ENCODE measurements at places on chromosomes 4 and X.

DNA sequence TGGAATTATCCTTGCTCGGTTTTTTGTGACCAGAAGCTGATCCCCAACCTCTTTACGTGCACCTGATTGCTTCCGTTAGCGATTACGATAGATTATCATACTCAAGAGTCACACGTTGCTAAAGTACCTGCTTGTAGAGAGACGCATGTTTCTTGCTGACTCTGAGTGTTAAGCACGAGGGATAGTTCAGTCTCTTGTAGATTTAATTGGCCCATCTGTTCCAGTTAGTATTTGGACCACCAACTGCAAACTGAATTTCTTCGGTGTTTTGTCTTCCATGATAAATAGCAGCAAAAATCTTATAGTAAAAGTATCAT, 516 bp upstream of the COX18 start:
- no peak for DNase-seq

DNA sequence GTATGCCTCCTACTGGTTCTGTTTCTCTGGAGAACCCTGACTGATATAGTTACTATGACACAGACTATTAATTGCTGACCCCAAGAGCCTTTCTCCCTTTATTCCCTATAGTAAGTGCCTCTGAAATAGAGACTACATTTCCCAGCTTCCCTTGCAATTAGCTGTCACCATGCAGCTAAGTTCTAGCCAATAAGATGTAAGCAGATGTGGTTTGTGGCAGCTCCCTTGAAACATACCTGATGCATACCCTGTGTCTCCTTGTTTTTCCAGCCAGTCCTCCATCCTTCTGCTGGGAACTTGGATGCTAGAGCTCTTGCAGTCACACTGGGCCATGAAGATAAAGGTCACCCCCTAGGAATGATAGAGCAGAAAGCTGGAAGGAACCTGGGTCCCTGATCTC, 9.7 kb upstream of the TMEM165 start:
- no peak for DNase-seq

GRCh38 chrX:526295-527224, 104.0 kb upstream of the SHOX start:
- no peak for DNase-seq

DNA sequence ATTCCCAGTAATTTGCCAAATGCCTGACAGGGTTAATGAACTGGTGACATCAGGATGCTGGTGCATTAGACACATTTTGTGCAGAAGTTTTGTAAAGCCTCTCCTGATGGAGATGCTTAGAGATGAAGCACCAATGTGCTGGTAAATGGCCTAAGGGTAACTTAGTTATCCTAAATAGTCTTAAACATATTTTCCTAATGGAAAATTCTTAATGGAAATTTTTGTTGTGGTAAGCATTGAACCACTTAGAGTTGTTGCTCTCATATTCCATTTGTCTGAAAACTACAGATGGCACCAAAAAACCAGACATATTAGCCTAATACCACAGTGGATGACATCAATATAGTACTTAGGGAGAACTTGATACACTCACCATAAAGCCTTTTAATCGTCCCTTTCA, 154.5 kb upstream of the ANK2 start:
- no peak for DNase-seq

- DNase-seq = no peak
These were observed 19.3 kb upstream of the RASL11B start for GRCh38 chr4:52842792-52843191.

DNA sequence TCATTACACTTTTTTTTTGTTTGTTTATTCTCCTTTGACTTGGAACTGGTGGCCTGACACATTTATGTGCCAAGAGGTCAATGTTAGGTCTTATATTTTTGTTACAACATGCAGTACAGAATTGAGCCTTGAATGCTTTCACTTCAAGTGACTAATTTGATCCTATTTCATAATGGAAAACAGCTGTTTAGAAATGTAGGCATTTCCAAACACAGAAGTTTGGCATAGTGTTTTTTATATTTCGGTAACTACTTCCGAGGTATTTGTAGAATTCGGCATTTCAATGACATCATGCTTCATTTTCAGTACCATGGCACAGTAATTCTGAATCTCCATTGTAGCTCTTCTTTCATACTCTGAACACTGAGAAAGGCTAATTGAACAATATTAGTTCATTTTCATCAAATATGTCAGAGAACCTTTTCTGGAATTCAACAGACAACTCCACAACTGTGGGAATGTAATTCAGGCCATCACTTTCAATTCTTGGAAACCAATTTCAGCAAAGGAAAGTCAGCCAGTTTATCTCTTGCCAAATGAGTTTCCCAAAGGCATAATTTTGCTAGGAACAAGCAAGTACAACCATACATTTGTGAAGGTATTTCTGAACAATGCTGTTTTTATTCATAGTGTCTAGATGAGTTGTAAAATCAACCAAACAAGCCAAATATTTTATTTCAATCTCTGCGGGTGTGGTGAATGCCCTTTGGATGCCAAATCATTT, 11.4 kb downstream of the FAM120C start:
- DNase-seq = no peak

- no peak for DNase-seq
These were observed 222.4 kb downstream of the SLIT2 start for GRCh38 chr4:20474119-20474518.

DNA sequence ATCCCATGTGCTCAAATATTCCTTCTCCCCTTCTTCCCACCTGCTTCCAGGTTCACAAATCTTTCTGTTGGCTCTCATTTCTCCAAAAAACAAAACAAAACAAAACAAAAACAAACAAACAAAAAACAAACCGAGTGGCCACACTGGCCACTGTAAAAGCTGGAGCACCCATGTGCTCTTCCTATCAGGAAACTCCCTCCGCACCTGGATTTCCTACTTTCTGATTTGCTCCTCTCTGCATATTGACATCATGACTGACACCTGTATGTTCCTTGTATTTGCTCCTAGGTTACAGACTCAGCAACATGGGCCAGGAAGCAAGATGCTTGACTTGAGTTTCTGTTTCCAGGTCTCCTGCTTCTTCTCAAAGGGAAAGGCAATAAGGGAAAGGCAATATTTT, 258.8 kb downstream of the GPC3 start:
- no peak for DNase-seq

- no peak for DNase-seq
These were observed 129.8 kb downstream of the PPP3CA start for GRCh38 chr4:101217353-101218031.

- DNase-seq = no peak
These were observed 182.1 kb upstream of the CLNK start for GRCh38 chr4:10866666-10867065.

- DNase-seq = no peak
These were observed 75.1 kb upstream of the HTR2C start for GRCh38 chrX:114508756-114509155.

DNA sequence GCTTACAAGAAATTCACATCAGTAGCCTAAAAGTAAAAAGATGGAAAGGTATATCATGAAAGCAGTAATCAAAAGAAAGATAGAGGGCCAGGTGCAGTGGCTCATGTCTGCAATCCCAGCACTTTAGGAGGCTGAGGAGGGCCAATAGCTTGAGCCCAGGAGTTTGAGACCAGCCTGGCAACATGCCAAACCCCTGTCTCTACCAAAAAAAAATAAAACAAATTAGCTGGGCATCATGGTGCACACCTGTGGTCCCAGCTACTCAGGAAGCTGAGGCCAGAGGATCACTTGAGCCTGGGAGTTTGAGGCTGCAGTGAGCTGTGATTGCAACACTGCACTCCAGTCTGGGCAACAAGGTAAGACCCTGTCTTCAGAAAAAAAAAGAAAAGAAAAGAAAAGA, 55.5 kb downstream of the GSPT2 start:
- DNase-seq = no peak

DNA sequence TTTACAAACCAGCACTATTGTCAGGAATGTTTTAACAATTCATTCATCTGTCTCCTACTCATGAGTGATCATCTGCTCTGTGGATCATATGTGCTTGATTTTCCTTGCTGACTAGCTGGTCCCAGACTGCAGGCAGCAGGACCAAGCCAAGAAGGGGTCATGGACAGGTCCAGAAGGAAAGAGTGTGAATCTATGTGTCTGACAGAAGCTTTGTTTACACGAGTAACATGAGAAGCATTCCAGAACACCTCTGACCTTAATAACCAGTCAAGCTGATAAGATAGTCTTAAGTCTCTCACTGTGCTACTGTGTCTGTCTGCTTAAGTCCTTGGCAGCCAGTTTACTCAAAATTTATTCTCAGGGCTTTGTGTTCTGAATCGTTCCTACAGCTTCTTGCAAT, 39.0 kb downstream of the GUCY1A1 start:
- no peak for DNase-seq

- DNase-seq = no peak
These were observed 569.3 kb upstream of the DIPK2B start for GRCh38 chrX:45769761-45770582.

DNA sequence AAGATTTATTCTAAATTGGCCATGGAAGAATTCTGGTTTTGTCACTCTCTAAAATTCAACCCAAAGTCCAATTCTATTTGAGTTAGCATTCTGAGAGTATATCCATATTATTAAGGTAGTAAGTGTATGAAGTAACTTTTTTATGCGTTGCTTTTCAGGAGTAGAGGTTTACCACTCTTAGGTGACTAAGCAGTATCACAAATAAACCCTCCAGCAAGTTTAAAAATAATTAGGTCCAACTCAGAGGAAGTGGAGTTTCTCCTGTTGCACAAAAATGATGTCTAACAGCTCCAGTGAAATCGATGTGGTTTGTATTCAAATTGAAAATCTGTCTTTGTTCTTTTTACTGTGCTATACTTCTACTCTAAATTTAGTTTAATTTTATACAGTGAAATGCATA, 6.6 kb downstream of the SCML1 start:
- no peak for DNase-seq

DNA sequence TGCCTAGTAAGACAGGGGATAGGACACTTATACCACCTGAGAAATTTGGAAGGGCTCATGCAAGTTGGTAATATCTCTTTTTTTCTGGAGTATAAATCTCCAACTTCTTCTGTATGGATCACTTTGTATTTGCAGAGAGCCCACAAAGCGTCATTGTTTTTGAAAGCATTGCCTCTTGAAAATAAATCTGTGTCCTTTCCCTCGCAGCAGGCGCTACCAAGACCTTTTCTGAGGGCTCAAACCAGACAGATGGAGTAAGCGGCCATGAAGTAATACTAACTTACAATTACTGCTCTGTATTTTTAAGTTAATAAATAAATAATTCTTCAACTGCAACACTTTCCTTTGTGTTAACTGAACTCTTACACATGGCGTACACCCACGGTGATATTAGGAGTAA, 56.0 kb upstream of the FBXW7 start:
- DNase-seq = no peak

GRCh38 chrX:106707771-106708454, 18.6 kb upstream of the RNF128 start:
- no peak for DNase-seq

- no peak for DNase-seq
These were observed 187.6 kb downstream of the MAML3 start for GRCh38 chr4:139966383-139966782.

- DNase-seq = no peak
These were observed 39.7 kb downstream of the NSG1 start for GRCh38 chr4:4426511-4427120.

- DNase-seq = no peak
These were observed 840 bp downstream of the ZNF711 start for GRCh38 chrX:85244450-85245211.

GRCh38 chr4:80500613-80501012, 165.1 kb downstream of the CFAP299 start:
- DNase-seq = no peak

- DNase-seq = no peak
These were observed 426.7 kb downstream of the RPA4 start for GRCh38 chrX:97310373-97310772.

DNA sequence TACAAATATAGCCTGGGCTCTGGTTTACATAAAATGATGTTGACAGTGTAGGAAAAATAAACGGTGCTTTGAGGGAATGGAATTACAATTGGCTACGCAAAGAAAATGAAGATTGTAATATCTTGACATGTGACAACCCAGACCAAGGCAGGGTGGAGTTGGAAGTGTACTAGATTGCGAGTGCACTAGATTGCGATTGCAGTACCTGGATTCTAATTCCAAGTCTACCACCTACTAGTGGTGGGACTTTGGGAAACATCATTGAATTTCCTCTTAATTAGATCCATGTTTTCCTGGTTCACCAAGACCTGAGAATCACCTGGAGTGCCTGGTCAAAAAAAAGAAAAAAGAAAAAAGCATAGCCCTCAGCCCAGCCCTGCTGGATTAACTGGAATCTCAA, 18.6 kb downstream of the EGF start:
- no peak for DNase-seq

- DNase-seq = no peak
These were observed 22.9 kb downstream of the SH3TC1 start for GRCh38 chr4:8221985-8222384.

DNA sequence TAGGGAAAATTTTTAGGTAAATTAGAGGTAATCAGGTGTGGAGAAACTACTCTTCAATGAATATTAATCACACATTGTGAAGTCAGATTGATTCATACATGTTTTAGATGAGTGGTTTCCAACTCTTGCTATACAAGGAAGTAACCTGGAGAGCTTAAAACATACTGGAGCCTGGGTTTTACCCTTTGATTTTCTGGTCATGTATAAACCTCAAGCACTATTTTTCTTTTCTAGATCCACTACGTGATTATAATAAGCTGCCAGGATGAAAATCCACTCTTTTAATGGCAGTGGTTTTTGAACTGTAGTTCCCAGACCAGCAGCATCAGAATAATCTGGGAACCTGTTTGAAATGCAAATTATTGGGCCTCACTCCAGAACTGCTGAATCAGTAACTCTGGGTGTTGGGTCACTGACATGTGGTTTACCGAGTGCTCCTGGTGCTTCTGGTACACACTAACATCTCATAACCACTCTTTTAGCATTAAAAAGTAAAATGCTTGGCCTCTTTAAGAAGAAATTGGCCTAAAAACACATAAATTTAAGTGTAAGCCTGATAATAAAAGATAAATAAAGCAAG, 63.4 kb downstream of the DCAF12L1 start:
- DNase-seq = no peak

DNA sequence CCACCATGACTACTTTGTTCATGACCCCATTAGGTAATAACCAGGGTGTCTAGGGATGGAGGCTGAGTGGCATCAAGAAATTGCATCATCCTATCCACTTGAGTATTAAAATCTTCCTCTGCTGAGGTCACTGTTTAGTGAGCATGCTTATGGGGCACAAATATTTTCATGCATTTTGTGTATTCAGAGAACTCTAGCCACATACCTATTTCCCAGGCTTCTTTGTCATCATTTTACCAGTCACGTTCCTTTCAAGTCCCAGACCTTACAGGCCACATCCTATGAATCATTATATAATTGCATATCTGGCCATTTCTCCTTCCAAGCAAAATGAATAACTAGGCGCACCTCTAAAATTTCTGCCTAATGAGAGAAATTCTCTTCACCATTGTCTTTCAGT, 1882.9 kb upstream of the AGA start:
- no peak for DNase-seq

- DNase-seq = no peak
These were observed 905.1 kb upstream of the SLIT2 start for GRCh38 chr4:19346636-19347035.

DNA sequence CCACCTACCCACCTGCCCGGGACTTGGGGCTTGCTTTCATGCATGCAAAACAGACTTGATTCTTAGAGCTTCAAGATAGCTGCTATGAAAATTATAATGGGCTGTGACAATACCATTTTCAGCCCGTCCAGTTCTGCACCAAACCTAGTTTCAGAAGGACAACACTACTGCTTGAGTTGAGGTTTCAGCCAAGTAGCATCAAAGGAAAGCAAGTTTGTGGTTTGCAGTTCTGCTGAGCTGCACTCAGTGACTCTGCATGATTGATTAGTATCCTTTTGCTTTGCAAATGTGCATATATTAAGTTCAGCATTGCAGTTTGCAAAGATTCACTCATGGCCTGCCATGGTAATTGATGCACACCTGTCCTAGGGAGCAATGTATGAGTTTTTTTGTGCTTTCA, 442.7 kb downstream of the RPA4 start:
- no peak for DNase-seq
